ENCODE measurements at places on chromosomes 4 and X.

GRCh38 chr4:41602886-41603498 is 65.0 kb downstream of the LIMCH1 start:
- no peak for DNase-seq

GRCh38 chr4:109302361-109303139 is at the start of gene COL25A1:
Gene COL25A1 (minus strand): TSS chr4:109302658.
- peak; percentile 31 for DNase-seq

GRCh38 chrX:41322821-41323603 is 10.9 kb upstream of the DDX3X start:
- DNase-seq, result no peak

DNA sequence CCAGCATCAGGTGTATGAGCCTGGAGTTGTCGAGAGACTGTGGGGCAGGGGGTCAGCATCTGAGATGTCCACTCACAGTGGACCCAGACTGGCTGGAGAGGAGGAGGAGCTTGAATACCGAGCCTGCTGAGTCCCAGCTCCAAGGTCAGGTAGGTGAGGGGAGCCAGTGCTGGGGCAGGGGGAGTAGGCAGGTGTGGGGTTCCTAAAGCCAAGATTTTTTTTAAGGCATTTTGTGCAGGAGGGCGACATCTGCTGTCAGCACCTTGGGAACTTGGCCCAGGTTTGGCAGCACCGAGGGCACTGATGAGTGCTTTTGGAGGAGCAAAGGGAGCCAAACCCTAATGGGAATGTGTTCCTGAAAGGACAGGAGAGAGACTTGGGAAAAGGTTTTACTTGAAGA is 64.2 kb upstream of the MSANTD1 start:
- no peak for DNase-seq

DNA sequence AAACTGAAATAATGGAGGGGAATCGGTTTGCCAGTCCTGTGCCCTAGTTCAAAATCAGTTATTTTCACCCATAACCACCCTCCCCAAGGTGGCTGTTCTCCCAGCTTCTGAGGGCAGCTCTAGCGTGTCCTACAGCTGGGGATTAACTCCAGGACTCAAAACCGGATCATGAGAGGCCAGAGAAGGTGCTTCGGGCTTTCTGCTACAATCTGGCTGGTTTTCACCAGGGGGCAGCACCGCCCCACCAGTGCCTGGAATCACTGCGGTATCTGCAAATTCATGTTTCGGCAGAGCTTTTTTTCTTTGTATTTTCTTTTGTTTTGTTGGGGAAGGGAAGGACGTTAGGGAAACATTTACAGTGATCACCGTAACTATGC is 28.4 kb downstream of the PDHA1 start:
- DNase-seq, result peak; percentile 67

DNA sequence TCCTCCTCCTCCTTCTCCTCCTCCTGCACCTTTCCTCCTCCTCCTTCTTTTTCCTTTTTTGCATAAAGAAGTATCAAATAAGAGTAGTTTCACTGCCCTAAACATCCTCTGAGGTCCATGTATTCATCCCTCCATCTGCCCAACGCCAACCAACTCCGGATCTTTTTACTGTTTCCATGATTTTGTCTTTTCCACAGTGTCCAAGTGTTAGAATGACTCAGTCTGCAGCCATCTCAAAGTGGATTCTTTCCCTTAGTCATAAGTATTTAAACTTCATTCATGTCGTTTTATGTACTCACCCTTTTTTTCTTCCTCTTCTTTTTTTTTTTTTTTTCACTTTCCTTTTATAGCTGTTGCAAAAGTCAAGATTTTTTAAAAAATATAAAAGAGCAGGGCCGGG is 12.9 kb downstream of the CSF2RA start:
- DNase-seq, result no peak

- no peak for DNase-seq
These were observed 211.6 kb upstream of the FAM241A start for GRCh38 chr4:111933703-111934102.

- no peak for DNase-seq
These were observed 168.5 kb downstream of the DHRSX start for GRCh38 chrX:2332252-2332651.

DNA sequence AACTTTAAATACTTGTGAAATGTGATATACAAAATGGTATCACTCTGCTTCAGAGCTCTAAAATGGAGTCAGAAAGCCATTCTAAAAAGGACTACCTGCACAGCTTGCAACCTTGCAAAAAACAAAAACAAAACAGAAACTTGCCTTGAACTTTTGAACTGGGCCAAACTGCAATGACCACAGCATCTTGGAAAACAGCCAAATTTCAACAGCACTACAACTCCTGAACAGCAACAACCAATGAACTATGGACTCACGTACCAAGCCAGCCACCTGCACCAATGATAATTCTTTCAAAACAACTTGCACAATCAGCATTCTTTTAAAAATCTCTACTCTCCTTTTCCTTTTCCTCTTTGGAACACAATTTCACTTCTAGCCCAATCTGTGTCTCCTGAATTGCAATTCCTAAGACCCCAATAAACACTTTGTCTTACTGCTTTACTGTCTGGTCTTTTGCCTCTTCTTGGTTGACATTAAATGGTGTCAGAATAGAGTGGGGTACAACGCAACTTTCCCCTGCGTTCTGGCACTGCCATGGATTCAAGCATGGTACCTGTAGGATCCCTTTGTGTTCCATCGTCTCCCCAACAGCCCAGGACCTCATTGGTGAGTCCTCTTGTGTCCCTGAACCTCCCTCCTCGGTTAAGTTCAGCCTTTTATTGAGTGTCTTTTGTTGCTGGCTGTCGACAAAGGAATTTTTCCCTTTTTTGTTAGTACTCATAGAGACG is 35.7 kb upstream of the FMR1 start:
- no peak for DNase-seq

DNA sequence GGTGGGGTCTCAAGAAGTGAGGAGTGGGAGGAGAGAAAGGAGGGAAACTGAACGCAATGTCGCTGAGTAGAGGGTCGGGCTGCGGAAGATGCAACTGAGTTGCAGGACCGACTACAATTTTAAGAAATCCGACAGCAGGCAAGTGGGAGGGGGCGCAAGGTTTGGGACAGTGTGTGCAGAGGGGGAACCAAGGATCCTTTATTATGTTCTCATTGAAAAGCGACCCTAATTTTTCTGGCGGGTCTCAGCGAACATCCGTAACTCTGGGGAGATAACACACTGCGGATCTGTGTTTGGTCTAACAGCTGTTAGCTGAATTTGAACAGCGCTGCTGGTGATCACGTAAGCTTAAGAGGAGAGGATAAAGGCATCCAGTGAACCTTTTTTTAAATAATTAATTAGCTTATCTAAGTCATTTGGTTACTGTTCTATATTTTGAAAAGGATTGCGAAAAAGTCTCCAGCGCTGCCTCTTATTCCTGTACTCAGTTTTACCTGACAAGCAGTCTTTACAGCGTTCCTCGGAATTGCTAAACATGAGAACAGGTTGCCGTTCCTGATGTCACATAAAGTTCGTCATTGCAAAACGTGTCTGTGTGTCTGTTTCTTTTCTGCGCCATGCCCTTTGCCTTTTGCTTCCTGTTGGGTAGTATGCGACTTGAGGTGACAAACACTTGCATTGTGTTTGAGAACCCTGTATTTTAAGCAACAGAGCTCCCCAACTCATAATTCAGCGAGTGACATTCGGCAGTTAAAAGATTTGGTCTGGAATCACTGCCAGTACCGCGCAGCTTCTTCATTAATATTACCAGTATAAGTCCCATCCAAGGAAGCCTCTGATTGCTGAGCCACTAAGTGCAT is 1.3 kb downstream of the HTR2C start:
- no peak for DNase-seq

- DNase-seq, result no peak
These were observed 160.7 kb downstream of the MOSPD2 start for GRCh38 chrX:15033917-15034316.

DNA sequence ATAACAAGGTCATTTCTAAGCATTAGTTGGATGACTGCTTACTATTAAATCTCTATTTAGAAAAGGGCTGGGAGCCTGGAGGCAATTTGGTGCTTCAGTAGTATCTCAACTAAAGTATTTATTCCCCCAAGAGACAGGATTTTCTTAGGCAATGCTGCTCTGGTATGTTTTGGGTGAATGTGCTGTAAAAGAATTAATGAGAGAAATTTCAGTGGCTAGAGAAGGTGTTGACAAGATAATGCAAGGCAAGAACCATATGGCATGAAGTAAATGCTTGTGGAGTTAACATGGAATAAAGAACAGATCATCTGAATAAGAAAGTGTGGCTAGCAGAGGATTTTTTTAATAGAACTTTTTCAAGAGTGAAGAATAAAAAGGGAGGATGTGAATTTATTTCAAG is 3.9 kb downstream of the CYP2U1 start:
- DNase-seq, result no peak

- DNase-seq, result no peak
These were observed 92.5 kb upstream of the EDA2R start for GRCh38 chrX:66731398-66731797.

DNA sequence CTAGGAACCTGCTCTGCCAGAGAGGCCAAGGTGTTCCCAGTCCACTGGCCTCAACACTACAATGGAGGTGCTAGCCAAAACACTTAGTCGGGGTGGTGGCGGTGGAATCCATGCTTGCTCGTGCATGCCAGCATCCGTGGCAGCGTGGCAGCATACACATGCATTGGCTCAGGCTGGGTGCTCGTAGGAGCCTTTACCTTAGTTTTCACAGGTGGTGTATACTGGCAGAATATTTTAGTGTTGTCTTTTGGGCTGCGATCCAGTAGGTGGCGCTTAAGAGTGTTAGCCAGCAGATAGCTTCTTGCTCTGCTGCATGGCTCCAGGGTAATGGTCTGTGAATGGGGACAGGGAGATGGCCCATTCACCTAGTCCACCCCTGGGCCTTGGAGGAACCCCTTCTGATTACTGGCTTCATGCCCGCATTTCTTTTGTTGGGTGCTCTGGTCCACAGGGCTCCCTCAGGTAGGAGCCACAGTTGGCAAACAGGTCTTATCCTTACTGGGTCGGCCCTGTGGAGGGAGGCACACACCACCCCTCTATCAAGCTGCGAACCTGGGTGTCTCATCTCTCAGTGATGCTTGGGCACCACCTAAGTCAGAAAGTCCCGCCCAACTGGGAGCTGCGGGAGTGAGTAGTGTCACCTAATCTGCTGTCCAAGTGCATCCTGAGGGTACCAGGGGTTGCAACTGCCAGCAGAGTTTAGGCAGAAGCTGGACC is 40.0 kb downstream of the RIPPLY1 start:
- no peak for DNase-seq

DNA sequence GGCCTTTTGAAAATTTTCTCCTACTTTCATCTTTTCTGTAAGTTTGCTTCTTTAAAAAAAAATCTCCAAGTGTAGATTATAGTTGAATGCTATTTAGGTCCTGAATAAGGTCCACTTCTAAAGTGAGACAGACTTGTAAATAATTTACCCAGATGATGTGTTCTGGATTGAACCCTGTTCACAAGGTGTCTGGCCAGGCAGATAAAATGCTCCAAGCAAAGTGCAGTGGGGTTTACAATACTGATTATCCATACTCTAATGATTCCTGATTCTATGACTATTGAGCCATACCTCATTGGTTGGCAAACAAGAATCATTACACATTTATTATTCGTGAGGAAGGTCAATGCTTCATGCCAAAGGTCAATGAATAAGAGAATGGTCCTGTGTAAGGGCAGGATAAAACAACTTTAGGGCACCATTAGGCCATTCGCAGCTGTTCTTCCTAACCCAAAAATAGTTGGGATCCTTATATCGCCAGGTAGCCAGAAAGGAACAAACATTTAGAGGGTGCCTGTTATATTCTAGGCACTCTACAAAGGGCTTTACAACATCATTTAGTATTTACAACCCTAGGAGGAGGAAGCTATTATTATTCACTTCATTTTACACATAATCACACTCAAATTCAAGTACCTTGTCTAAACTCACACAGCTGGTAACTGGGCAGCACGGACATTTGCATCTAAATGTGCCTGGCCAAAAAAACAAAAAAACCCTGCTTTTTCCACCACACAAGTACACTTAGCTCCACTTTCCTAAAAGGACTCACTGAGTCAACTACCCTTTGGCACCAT is 18.6 kb upstream of the SAT1 start:
- no peak for DNase-seq

DNA sequence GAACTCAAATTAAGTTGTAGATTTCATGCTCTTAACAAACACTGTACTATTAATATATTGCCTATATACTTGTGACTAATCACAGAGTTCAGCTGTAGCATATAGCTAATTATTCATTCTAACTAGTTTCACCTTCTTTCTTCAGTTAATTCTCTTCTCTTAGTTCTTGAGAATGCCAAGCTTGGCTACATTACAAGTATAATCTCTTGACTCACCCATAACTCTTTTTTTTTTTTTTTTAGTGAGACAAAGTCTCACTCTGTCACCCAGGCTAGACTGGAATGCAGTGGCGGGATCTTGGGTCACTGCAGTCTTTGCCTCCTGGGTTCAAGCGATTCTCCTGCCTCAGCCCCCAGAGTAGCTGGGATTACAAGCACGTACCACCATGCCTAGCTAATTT is 5.4 kb downstream of the KLHL5 start:
- DNase-seq, result no peak

DNA sequence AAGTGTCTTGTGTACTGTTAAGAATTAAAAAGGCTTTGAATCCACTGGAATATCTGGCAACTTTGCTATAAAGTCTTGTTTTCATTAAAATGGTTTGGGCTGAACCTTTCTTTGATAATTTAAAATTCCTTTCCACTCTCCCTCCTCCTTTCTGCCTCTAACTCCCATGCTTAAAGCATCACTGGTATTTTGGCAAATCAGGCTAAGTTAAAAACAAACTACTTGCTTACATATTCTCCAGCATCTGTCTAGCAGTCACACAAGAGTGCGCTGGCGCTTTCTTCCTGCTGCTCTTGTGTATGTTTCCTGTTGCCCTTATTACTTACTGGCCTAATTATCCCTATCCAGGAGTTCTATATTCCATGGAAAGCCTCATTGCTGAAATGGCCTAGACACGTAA is 136.6 kb downstream of the VEGFC start:
- DNase-seq, result no peak

GRCh38 chrX:46812445-46812844 is 24.4 kb upstream of the RP2 start:
- no peak for DNase-seq

DNA sequence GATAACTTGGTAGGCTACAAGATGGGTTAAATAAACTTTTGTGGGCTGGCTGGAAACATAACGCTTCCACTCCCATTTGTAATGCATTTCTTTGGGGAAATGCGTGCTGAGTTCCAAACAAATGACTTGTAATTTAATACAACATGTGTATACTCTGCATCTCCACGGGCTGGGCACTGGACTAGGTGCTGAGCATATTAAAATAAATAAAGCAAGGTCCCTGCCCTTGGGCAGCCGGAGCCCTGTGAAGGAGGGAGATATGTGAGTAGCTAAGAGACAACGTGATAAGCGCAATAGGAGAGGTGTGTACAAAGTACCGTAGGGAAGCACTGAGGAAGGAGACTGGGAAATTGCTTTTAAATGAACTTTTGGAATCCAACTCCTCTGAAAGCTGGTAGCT is 147.2 kb upstream of the RBPJ start:
- DNase-seq, result no peak
